ENCODE measurements at places on chromosomes 11 and 22.

GRCh38 chr11:44747836-44748235, 21.1 kb downstream of the TSPAN18 start:
- no peak for DNase-seq

DNA sequence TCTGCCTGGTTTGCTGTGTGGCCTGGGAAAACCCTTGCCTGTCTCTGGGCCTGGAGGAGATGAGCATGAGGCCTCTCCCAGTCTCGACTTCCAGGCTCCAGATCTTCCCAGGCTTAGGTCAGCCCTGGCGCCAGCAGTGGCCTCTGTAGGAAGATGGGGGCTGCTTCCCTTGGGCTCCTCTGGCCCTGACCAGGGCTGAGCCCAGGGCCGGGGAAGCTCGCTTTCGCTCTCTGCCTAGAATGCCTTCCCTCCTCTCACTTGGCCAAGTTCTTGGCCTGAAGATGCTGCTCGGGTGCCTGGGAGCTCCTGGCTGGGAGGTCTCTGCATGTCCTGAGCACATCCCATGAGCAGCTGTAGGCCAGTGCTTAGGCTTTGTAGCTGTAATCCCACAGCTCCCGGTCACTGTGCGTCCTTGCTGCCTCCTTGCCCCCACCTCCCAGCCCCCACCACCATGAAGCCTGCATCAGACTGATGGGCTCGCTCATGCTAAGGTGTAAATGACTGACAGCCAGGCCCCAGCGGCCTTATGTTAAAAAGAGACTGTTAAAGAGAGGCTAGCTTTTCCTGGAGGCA, 25.5 kb downstream of the SHISAL1 start:
- DNase-seq, result no peak

DNA sequence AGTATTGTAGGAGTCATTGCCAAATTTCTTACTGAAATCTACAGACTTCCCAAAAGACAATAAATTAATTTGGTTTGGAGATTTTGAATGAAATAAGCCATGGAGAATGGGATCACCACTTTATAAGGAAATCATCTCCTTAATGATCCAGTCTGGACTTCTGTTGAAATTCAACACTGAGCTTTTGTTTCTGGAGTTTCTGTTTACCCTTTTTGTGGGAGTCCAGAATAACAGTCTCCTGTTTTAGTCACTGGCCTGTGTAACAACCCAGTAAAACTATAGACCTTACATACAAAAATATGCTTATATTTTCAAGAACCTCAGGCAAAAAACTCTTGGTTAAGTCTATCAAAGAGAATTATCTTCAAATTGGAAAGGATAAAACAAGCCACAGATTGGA, 321.7 kb upstream of the PLET1 start:
- DNase-seq, result no peak

- DNase-seq, result no peak
Observed at GRCh38 chr11:69534166-69534530, 52.7 kb downstream of the LINC01488 start.

- no peak for DNase-seq
Observed at GRCh38 chr11:123457187-123457770, 27.2 kb downstream of the GRAMD1B start.

DNA sequence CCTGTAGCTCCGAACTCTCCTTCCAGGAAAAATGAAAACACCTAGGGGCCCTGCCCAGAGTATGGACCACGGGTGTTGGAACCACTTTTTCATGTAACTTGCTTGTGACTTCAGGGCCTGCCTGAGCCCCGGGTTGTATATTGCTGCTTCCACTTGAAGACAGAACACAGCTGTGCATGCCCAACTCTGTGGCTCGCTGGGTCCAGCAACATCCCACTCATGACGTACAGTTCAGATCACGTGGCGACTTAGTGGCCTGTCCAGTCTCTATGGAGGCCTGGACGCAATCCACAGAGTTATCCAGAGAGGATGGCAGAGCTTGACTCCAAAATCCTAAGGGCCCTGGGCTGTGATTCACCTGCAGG, 6.8 kb downstream of the C11orf21 start:
- no peak for DNase-seq

DNA sequence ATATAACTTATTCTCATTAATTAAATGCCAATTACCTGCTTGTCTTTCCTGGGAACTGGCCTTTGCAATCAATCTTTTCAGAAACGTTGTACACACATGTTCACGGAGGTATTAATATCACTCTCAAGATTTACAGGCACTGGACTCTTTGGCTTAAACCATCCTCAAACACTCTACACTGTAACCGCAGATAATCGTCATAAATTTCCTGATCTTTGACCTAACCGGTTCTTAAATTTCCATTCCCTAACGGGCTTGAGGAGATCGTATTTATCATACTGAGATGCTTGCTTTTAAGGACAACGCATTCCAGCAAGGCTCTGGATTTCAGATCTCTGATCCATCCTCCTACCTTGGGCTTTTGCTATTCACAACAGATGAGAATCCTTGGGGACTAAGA, 72.8 kb downstream of the ARL14EP start:
- no peak for DNase-seq

GRCh38 chr22:49432897-49433443, 394.7 kb downstream of the BRD1 start:
- DNase-seq, result no peak

- DNase-seq, result no peak
Observed at GRCh38 chr22:42720263-42721044, at the start of gene A4GALT. Gene A4GALT (minus strand): TSS chr22:42720870. CDS start chr22:42693951, 26,919 bp downstream.

DNA sequence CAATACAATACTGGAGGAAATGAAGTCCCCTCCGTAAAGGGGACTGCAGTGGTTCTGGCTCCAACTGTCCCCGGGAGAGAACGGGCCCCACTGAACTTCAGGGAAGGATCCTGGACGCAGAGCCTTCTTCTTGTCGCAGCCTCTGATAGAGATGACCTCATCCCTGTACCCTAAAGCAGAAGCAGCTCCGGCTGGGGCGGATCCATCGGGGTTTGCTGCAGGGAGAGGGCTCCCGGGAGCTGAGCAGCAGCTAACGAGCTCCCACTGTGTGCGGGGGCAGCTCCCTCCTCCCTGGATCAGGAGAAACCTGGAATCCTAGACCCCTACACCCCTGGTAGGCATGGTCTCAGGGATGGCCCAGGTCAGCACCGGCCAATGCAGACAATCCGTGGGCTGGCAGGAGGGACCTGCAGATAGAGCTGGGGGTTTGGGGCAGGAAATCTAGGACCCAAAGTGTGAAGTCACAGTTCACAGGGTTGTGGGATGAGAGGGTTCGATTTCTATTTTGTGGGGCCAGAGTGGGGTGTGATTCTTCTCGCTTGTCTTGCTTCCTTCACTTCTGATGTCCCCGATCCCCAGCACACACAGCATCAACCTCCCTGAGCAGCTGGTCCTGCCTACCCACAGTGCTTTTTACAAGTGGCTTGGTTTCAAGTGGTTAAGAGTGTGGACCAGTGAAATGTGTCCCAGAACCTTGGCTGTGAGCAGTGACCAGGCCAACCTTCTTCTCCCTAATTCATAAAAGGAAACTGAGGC, 12.9 kb downstream of the KIAA0930 start:
- no peak for DNase-seq

DNA sequence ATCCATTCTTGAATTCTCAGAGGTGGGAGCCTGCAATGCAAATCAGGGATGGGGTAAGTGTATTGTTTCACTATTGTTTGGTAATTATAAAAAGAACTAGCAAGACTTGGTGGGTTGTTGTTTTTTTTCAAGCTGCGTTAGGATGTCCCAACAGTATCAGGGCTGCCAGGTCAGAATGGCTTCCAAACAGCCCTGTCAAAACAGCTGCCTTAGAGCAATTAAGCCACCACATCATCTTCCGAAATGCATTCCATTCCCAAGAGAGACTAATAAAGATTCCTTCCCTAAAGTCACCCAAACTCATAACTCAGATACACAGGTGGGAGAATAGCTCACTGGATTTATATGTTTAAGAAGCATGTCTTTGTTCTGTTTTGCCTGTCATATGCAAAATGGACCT, 23.5 kb downstream of the BBOX1 start:
- DNase-seq, result no peak
